ENCODE measurements at places on chromosomes 5 and 9.

DNA sequence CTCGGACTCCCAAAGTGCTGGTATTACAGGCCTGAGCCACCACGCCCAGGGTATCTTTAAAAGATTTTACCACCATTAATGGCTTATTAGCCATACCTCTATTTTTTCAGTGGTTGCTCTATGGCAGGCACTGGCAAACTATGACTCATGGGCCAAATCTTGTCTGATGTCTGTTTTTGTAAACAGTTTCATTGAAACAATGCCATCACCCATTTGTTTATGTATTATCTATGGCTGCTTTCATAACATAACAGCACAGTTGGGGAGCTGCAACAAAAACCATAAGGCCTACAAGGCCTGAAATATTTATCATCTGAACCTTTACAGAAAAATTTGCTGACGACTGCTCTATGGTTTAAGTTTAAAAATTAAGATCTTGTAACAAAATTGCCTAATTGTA is 66.8 kb downstream of the SLC38A9 start:
- peak; percentile 86 for DNase-seq

DNA sequence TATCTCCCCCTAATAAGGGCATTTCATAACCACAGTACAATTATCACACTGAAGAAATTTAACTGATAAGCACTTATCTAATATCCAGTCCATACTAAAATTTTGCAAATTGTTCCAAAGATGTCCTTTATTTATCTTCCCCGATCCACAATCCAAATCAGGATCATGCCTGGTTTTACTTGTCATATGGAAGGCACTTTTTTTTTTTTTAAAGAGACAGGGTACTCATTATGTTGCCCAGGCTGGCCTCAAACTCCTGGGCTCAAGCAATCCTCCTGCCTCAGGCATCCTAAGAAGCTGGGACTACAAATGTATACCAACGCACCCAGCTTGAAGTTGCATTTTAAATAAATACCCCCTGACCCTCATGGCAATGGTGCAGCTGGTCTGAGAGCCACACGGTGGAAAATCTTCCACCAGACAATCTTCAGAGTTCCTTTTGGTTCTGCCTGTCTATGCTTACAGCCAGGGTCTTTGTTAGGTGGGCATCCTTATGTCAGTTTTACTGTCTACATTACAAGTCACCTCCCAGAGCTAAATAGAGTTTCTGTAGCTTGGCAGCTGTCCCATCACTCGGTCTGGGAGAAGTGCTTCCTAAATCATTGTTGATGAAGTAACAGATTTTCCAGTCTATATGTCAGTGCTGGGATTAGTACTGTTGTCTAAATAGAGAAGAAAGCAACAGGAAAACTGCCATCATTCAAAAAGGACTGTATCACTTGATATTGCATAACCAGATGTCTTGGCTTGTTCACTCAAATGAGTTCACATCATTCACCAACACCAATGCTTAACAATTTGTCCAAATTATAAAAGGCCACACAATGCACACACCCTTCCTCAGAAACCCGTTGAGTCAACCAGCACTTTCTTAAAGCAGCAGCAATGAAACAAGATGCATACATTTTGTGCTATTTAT is 26.4 kb downstream of the PTPN3 start:
- peak; percentile 15 for DNase-seq

DNA sequence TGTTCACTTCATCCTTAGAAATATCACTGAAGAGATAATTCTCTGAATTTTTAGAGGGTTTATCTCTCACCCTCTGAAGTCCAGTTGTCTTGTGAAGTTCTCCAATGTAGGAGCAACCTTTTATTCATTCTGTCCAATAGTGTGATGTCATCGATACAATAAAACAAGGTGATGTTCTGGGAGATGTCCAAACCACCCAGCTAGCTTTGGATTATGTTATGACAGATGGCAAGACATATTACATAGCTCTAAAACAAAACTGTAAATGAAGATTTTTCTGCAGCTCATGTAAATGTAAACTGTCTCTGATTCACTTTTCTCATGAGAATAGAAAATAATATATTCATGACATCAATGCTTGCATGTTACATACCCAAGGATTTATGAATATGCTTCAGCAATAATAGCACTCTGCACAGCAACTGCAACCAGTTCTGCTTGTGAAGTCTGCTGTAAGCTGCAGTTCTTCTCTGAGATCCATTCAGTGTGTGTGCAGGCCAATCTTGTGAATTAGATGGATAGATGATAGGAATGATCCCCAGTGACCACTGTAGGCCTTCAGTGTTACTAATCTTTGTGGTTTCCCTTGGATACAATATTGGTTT is 172.6 kb upstream of the CDH12 start:
- DNase-seq: peak; percentile 15

- DNase-seq: no peak
Observed at GRCh38 chr5:61234019-61234418, 71.8 kb upstream of the SMIM15 start.

DNA sequence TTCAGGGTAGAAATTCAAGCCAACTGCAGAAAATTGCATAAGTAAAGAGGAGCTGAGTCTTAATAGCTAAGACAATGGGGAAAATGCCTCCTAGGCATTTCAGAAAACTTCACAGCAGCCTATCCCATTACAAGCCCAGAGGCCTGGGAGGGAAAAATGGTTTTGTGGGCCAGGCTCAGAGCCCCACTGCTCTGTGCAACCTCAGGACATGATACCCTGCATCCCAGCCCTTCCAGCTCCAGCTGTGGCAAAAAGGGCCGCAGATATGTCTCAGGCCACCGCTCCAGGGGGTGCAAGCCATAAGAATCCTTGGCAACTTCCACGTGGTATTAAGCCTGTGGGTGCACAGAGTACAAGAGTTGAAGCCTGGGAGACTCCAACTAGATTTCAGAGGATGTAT is 387.0 kb downstream of the ARRDC3 start:
- DNase-seq: no peak

- peak; percentile 45 for DNase-seq
Observed at GRCh38 chr5:56161927-56162326, 71.2 kb downstream of the ANKRD55 start.

- no peak for DNase-seq
Observed at GRCh38 chr9:72650206-72650605, 128.8 kb downstream of the TMC1 start.

DNA sequence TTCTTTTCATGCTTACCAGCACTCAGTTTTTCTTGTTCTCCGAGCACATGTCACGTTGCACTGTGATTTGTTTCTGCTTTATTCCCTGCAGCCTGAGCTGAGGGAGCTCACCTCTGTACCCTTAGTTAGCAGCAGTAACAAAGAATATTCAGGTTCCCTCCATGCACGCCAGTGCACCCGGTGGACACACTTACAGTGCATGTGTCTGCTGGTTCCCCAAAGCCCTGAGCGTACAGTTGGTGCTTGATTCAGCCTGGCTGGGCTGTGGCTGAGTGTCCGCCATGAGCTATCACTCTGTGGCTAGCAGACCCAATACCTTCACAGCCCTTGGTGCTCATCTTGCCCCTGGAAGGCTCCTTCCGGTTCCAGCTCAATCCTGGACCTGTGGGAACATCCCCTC is 93.5 kb downstream of the MVB12B start:
- no peak for DNase-seq

GRCh38 chr5:125214080-125214479 is 467.6 kb upstream of the ZNF608 start:
- DNase-seq: no peak

DNA sequence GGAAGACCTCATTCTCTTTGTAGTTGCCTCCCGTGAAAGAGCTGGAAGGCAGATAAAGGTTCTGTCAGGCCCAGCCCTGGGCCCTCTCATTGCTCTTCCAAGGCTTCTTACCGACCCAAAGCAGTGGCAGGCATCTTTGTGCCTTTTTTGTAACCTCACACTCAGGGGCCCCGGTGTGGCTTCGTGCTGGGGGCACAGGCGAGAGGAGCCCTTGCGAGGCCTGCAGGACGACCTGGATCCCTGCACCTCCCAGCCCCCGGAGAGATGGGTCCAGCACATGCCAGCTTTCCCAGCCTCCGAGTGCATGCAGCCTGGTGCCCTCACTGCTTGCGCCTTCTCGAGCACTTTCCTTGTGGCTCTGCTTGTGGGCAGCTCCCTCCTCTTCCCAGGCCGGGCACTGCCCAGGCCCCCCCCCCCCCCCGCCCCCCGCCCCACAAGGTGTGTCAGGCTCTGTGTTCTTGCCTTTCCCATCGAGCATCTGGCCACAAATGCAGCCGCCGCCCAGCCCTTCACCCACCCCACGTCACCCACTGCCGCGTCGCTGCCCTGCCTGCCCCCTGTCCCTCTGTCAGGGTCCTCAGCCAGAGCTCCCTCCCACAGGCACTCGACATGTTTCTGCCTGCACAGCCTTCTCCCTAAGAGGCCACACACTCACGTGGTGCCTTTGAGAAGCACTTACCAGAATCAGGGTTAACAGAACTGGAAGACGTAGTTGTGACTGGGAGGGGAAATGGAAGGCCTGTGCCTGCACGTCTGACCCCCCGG is 63.7 kb upstream of the CACNA1B start:
- DNase-seq: no peak

DNA sequence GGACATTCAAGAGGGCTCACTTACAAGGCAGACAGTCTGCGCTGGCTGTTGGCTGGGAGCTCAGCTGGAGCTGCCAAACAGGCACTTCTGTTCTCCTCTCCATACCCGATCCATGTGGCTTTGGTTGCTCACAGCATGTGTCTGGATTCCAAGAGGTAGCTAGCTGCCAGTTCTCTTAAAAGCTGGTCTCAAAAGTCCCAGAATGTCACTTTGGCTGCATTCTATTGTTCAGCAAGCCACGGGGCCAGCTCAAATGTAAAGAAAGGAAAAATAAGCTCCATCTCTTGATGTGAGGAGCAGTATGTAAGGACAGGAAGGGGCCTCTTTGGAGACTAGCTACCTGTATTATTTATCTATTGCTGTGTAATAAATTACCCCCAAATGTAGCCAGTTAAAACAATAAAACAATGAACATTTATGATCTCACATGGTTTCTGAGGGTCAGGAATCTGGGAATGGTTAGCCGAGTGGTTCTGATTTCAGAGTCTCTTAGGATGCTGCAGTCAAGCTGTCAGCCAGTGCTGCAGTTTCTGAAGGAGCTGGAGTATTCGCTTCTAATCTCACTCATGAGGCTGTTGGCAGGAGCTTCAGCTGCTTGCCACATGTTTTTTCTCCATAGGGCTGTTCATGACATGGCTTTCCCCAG is 112.7 kb upstream of the CLINT1 start:
- DNase-seq: no peak

DNA sequence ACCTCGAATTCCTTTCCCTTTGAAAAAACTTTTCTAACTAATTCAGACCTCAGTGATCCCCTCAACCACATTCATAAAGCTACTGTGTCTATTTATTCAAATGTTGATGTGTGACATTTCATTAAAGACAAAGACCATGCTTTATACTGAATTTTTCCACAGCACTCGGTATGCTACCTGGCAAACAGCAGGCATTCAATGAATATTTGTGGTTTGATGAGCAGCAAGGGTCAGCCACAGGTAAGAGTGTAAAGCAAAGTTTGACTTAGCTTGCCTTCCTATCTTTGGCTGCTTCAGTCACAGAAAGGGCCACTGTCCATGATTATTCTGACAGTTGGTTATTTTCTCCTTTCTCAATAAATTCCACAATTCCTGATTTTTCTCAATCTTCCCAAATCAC is 5.1 kb upstream of the CDC42SE2 start:
- no peak for DNase-seq

DNA sequence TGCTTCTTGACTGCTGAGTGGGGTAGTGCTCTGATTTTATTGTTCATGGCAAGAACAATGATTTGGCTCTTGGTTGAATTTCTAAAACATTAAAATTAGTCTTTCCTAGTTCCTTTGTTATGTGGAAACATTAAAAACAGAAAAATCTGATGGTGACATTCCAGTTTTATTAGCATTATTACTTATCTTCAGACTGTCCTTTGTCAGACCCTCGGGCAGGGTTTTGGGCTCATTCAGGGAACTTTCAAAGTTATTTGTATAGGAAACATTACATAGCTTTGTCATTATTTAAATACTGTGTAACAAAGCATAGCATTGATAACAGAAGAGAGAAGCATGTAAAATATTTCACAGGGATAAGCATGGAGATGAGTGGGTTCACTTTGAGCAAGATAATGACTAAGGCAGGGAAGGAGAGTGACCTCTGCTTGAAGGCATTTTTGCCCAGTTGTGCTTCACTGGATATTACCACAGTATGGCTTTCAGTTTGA is 119.9 kb downstream of the KDM4C start:
- peak; percentile 45 for DNase-seq

- no peak for DNase-seq
Observed at GRCh38 chr9:18720691-18721090, 246.7 kb downstream of the ADAMTSL1 start.

DNA sequence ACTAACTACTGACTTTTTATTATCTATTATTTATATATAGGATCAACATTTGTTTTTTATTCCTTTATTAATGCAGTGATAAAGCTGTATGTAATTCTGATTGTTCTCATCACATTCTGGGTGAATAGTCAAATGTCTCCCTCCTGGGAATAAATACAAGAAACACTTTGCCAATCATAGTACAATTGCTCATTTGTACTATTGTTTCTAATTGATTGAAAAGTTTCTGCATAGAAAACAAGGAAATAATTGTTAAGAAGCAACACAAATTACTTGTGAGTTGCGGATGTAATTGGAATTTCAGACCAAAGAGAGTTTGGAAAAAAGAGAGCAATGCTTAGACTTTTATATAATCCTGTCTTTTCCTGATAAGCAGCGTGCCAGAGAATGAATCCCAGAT is 1013.9 kb downstream of the EFNA5 start:
- DNase-seq: no peak

DNA sequence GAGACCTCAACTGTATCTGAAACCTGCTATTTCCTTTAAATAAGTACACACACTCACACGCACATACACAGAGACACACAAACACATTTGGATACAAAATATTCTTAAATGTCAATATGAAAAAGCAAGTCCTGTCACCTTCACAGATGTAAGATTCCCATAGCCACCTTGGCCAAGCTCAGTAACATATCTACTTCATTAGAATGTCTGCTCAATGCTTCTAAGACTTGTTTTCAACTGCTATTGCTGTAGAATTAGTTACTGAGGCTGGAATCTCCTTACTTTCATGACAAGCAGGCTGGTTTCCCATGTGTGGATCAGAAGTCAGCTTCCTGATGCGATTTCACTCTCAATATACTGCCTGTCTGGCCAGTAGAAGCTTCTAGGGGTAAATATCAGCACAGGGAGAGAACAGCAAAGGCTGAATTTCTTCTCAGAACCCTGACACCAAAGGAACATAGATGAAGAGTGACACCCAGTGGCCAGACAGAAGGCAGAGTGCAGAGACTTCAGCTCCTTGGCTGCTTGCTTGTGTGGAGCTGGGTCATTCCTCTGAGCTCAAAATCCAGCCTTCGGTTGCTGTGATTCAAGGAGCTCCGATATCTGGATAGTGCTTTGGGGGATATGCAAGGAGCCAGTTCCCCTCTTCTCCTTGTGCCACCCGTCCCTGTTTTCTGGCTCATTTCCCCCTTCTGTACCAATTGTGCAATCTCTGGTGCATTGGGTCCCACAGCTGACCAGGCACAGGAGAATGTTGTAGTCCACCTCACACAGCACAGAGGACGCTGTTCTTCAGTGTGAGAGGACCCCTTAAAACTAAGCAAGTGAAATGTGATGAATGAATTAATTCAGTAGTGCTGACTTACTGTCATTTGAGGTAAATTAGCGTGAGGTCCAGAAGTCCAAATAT is 26.6 kb upstream of the ABLIM3 start:
- peak; percentile 86 for DNase-seq
